Stimulated activated CD4-positive, alpha-beta T cell treated with anti-CD3 and anti-CD28 coated beads, Interleukin-1b, Interleukin-23, amount 100 ng/mL, for 1 hour (primary cell): ENCODE measurements at places on chromosomes 5 and 9.

GRCh38 chr5:12323637-12324229, 419.5 kb upstream of the CTNND2 start:
- DNase-seq = no peak

DNA sequence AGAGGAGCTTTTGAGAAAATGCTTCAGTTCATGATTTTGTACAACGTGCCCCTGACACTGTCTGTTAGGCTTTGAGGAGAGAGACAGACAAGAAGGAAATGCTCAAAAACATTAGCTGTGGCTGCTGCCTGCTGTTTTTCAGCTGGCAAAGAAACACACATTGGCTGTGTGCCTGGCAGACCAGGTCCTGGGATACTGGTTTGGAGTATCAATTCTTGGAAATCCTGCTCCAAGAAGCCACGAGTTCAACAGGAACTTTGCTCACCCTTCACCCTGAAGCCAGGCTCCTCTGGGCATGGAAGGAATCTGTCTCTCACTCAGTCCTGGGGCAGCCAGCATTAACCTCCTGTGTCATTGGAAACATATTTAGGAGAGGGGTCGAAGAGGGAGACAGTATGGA, 245.5 kb downstream of the AUH start:
- no peak for DNase-seq

DNA sequence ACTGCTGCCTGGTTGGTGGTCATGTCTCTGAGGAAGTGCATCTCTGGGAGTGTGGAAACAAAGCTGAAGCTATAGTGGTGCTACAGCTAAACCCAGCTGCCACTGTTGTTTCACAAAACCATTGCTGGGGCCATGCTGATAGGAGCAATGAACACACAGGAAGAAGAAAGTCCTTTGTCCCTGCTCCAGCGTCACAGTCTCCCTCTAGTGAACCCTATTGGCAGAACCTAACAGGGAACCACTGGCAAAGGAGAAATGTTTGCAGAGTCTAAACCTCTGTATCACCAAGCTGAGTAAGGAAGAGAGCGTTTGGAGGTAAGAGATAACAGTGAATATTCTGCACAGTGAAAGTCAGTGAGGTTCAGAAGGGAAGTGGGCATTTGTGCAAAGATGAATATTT, 244.0 kb downstream of the YTHDC2 start:
- no peak for DNase-seq

GRCh38 chr5:144567421-144567780, 396.7 kb downstream of the KCTD16 start:
- no peak for DNase-seq

DNA sequence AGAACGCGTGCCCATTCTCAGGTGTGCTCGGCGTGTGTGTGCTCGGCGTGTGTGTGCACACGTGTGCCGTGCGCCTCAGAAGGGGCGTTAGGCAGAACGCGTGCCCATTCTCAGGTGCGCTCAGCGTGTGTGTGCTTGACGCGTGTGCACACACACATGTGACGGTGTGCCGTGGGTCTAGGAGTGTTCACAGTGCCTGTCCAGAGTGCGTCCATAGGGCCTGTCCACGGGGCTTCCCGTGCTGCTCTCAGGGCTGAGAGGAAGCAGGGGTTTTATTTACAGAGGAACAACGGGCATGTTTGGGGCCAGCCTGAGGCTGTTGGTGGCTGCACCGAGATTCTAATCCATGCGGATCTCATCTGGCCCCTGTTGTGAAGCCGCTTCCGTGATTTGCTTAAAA, 14.2 kb upstream of the AHRR start:
- no peak for DNase-seq

GRCh38 chr9:26706223-26706622, 186.4 kb downstream of the CAAP1 start:
- no peak for DNase-seq

- no peak for DNase-seq
Observed at GRCh38 chr9:98117984-98118639, 910 bp downstream of the TRIM14 start.

DNA sequence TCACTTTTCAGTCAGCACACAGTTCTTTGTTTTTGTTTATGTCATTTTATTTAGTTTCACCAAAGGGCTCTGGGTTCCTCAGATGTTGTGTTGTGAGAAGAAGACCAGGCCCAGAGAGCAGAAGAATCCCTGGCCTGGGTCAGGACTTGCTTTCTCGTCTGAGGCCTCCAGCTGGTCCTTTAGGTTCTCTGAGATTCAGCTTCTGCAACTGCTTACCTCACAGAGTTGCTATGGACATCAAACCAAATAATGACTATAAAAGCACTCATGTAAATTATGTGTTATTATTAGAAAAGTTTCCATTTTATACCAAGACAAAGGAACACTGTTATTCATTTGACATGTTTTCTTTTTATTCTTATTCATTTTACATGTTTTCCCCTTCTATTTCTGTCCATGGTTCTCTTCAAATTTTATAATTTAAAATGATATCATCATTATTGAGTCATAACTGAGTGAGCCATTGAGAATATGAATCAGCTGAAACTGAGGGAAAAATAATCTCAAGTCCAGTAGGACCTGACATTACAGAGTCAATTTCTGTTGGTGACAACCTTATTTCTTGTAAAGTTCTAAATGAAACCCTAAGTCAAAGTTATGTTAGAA, 44.0 kb upstream of the GLRX start:
- DNase-seq = no peak

GRCh38 chr9:98603821-98604383, 104.8 kb downstream of the GABBR2 start:
- no peak for DNase-seq

GRCh38 chr5:177502886-177503285, 5.5 kb upstream of the PDLIM7 start:
- no peak for DNase-seq

DNA sequence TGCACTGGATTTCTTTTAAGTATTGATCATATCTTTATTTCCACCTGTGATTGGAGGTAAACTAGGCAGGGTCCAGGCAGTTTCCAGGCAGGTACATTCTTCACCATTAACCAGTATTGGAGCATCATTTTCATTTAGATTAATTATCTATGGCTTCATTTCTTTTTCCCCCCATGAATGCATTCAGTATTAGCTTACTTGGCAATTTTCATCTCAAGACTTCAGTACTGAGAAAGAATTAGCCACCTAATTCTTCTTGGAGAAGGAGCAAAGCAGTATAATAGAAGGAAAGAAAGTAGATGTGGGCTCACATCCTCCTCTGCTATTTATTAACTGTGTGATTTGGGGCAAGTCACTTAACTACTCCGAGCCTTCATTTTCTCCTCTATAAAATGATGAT, 208.8 kb downstream of the RFK start:
- no peak for DNase-seq

DNA sequence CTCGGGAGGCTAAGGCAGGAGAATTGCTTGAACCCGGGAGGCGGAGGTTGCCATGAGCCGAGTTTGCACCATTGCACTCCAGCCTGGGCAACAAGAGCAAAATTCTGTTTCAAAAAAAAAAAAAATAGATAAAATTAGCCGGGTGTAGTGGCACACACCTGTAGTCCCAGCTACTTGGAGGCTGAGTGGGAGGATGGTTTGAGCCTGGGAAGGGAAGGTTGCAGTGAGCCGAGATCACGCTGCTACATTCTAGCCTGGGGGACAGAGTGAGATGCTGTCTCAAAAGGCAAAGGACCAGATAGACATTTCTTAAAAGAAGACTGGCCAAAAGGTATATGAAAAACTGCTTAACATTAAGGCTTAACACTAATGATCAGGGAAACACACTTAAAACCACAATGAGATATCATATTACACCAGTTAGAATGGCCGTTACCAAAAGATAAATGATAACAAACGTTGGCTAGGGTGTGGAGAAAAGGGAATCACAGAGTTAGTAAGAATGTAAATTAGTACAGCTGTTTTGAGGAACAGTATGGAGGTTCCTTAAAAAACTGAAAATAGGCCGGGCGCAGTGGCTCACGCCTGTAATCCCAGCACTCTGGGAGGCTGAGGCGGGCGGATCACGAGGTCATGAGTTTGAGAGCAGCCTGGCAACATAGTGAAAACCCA, 10.1 kb upstream of the MARVELD2 start:
- no peak for DNase-seq

DNA sequence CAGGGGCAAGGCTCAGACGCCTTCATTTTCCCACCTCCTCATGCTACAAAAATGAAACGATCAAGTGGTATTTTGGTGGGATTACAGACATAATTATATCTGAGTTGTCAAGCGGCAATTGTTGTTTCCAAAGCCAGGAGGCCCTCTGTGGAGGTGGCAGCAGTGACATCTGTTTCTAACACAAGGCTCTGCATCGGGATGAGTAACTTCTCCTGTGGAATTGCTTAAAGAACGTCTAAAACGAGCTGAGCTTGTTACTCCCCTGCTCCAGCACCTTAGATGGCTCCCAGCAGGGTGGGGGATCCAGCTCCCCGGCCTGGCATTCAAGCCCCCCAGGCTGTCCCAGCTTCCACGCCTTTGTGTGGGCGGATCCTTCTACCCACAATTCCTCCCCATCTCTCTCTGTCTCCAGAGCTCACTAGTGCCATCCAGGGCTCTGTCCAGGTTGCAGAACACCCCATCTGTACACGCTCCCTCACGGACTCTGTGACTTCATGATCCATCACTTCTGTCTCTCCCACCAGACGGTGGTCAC, 36.8 kb downstream of the DAB2IP start:
- no peak for DNase-seq

DNA sequence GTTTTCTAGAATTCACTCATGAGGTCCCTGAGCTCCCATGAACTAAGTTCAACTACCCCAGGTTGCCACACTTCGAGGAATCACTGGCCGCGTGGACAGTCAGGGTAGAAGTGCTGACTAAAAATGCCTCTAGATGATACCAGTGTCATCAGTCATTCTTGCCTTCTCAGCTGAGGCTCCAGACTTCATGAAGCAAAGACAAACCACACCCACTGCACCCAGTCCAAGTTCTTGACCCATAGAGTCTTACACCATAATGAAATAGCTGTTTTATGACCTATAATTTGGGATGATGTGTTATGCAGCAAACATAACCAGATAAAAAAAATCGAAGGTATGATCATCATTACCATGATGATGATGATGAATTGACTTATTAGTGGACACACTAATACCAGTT, 632.9 kb upstream of the TLE4 start:
- DNase-seq = no peak

DNA sequence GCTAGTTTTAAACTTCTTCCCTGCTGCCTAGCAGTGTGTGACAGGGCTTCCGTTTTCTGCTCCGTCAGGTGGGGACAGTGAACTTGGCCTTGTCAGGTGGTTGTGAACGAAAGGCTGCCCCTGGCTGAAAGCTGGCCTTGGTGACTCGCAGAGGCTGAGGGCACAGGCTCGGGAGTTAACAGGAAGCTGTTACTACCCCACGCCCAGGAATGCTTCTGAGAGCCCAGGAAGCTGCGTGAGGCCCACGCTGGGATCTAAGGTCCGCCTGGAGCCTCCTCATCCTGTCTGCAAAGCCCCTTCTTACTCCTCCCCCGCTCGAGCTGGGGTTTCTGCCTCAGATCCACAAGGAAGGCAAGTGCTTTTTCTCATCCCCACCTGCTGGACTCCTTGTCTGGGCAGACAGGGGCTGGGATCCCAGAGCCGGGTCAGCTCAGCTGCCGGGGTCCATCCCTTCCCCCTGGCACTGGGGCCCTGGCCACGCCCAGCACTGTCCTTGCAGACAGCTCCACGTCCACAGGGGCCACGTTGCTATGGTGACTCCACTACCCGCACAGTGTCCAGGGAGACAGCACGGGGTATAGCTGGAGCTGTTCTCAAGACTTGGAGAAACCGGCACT, 124.7 kb upstream of the TBC1D2 start:
- no peak for DNase-seq
